Left ventricle myocardium superior (tissue), 1 donor: ENCODE measurements at places on chromosomes 7 and 10. TPM values are rescaled to one million over a fixed set of nuclear protein-coding genes. Genes with fewer than 3 reads are reported as not detected.

The PKD2L1 gene
- not detected for total RNA-seq

GRCh38 chr7:22782616-22783232 lies 39.9 kb downstream of the TOMM7 start:
- peak; percentile 76 for DNase-seq

The BMPR1A gene
- 48.4 TPM for total RNA-seq

DNA sequence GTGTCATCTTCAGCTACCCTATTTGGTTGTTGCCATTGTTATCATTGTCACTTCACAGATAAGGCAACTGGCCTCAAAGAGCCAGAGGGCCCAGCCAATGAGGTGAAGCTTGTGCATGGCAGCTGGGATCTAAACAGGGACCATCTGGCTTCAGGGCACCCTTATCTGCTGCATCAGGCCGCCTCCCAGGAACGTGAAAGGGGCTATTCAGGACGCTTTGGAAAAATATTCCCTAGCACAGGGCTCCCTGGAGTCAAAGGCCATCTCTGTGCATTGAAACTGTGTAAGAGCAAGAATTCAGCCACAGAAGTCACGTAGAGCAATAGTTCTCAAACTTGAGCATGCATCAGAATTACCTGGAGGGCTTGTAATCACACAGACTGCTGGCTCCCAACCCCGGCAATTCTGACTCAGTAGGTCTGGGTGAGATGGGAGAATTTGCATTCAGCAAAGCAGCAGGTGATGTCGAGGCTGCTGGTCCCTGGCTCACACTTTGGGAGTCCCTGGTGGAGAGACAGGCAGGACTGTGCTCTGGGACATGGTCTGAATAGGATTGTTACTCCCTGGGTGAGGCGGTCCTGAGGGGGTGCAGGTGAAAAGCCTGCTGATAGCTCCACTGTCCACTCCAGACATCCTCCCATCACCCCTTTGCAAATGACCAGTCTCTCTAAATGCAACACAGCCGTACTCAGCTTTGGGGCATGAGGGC lies 21.5 kb upstream of the PLEKHA1 start:
- DNase-seq: no peak

DNA sequence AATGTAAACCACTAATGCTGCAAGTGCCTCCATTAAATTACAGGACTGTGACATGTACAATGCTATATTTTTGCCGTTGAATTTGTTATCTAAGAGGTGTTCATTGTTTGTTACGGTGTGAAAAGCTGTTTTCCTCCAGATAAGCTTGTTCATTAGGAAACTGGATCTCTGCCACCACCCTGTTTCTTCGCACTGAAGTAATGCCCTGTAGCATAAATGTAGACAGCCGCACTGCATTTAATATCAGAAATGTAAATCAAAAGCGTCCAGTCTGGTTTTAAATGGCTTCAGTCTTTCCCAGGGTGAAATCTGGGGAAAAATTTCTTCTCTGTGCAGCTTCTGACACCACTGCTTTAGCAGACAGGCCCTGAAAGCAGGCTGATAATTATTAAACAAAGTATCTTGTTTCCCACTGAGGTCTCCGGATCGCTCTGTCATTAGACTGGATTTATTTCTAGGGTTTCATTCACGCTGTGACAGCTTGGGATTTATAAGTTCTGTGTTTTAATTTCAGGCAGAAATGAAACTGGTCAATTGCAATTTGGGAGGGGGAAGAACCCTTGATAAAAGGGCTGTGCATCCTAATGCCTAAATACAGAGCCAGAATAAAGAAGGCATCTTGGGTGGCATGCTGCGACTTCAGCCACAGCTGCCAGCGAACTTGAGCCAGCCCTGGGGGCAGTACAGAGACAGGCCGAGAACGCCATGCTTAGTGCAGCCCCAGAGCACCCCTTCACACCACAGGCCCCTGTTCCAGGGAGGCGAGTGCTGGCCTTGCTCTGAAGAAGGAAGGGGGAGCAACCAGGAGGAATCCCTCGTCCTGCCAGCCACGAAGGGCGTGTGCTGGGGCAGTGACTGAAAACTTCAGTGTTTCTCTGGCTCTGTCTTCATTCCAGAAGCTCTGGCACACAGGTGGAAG lies 547.7 kb upstream of the GALNT17 start:
- DNase-seq: no peak

DNA sequence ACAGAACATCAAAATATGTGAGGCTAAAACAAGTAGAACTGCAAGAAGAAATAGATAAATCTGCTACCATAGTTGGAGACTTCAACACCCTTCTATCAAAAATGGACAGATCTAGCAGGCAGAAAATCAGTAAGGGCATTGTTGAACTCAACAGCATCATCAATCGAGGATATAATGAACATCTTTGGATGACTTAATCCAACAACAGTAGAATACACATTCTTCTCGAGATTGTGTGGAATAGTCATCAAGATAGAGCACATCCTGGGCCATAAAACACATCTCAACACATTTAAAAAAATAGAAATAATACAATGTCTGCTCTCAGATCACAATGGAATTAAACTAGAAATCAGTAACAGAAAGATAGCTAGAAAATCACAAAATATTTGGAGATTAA lies 9.9 kb downstream of the IGFBP1 start:
- no peak for DNase-seq

DNA sequence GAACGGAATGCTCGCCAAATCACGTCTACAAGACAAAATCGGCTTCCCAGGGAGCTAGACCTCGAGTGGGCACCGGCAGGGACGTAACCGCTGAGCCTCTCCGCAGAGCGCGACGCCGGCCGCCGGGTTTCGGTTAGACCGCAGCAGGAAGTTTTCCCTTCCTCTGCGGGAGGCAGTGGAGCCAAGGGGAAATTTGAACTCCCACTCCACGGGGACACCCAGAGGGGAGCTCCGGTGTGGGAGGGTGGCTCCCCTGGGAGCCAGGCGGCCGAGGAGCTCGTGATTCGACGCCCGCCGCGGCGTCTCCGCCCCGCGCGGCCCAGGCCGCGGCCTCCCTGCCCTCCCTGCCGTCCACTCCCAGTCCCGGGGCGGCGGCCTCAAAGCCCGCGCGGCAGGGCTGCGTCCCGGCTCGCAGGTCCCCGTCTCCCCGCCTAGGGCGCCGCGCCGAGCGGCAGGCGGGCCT lies 426 bp downstream of the SYPL1 start:
- DNase-seq: peak; percentile 89

- DNase-seq: no peak
These were observed 116.6 kb upstream of the FOXP2 start for GRCh38 chr7:114298011-114298410.

GRCh38 chr10:35326466-35327235 lies 9.7 kb upstream of the CCNY start:
- no peak for DNase-seq

DNA sequence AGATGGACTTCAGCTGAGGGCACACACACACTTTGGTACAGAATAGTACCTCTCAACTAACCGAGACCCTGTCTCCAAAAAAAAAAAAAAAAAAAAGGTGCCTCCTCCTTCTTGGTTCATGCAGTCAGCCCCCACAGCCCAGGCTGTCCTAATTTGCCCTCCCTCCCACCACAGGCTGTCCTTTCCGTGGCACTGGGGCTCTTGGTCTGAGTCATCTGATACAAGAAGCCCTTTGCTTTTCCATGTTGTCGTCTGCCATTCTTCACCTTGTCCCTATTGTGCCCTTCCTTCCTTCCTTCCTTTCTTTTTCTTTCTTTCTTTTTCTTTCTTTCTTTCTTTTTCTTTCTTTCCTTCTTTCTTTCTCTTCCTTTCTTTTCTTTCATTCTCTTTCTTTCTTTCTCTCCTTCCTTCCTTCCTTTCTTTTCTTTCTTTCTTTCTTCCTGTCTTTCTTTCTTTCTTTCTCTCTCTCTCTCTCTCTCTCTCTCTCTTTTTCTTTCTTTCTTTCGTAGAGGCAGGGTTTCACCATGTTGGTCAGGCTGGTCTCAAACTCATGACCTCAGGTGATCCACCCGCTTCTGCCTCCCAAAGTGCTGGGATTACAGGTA lies 96.0 kb upstream of the IKZF1 start:
- no peak for DNase-seq

The CYP26C1 gene
- total RNA-seq: not detected

- DNase-seq: no peak
These were observed 882.3 kb downstream of the PCDH15 start for GRCh38 chr10:53918755-53919154.

The SFTPD gene
- 0.69 TPM for total RNA-seq

GRCh38 chr7:133958822-133959221 lies 168.3 kb upstream of the LRGUK start:
- no peak for DNase-seq

- no peak for DNase-seq
These were observed 101.0 kb upstream of the IKZF1 start for GRCh38 chr7:50203521-50203920.

GRCh38 chr7:153286763-153287162 lies 527.2 kb downstream of the ACTR3B start:
- no peak for DNase-seq

DNA sequence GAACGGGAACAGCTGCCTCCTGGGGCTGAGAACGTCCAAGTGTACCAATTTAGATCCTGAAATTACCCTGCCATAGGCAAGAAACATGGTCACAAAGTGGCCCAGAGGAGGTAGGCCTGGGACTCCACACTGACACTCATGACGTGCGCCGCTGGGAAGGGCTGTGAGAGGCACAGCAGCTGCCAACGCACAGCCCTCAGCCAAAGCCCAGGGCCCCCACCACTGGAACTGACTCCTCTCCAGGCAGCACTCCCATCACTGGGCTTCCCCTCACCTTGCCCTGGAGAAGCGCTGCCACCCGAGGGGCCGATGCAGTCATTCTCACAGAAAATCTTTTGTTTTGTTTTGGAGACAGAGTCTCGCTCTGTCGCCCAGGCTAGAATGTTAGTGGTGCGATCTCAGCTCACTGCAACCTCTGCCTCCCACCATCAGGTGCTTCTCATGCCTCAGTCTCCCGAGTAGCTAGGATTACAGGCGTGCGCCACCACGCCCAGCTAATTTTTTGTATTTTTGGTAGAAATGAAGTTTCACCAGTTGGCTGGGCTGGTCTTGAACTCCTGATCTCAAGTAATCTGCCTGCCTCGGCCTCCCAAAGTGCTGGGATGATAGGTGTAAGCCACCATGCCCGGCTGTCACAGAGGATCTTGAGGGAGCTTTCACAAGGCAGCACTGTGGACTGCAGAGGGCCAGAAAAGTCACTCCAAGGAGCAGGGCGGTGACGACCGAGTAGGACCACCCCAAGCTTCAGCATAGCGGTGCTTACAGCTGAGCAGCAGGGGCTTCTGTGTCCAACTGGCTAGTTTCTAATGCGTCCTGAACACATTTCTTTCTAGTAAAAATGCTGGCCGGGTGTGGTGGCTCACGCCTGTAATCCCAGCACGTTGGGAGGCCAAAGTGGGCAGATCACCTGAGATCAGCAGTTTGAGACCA lies 13.5 kb downstream of the GUSB start:
- no peak for DNase-seq

The GPER1 gene
- 2.8 TPM for total RNA-seq
